ENCODE measurements at places on chromosomes 12 and 14.
A peak's percentile ranks its signal among the peaks of the same experiment; 100 is the strongest.

DNA sequence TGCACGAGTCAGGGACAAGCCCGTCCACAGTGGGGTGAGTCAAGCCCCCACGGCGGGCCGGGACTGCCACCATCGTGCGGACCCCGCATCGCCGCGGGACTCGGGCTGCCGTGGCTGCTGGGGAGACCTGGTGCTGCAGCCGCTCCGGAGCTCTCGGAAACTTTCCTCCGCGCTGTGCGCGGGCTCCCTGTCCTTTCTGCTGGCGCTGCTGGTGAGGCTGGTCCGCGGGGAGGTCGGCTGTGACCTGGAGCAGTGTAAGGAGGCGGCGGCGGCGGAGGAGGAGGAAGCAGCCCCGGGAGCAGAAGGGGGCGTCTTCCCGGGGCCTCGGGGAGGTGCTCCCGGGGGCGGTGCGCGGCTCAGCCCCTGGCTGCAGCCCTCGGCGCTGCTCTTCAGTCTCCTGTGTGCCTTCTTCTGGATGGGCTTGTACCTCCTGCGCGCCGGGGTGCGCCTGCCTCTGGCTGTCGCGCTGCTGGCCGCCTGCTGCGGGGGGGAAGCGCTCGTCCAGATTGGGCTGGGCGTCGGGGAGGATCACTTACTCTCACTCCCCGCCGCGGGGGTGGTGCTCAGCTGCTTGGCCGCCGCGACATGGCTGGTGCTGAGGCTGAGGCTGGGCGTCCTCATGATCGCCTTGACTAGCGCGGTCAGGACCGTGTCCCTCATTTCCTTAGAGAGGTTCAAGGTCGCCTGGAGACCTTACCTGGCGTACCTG lies 1.1 kb downstream of the PDE3A start:
- DNase-seq, result peak; percentile 56

DNA sequence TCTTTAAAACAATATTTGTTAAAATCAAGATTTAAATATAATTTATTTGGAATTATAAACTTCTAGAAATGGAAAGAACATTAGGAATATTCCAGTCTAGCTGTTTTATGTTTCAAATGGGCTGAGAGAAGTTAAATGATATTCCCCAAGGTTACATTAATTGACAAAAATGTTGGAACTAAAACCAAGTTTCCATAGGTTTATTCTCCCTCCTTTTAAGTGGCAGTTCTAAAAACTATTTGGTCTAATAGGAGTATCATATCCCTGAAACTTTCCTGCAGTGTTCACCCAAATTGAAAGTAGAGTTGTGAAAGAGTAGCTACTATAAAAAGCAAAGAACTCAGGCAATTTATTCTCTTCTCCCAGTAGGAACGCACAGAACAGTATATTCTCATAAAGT lies 1185.5 kb downstream of the LRFN5 start:
- DNase-seq, result no peak

DNA sequence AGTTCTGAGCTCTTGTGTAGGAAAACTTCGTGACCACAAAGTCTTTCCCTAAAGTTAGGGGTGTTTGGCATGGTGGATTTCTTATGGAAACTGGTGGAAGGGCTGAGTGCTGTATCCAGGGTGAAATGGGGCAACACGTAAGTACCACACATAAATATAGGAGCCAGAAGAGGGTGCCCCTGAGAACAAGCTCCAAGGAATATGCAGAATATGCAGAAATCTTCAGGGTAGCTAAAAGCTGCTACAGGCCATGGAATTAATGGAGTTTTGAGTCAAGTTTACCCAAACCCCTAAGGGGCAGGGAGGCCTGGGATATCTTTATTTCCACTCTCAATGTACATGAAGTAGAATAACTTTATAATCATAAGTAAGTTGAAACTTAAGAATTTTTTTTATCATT lies 44.0 kb downstream of the ZNF664 start:
- no peak for DNase-seq

DNA sequence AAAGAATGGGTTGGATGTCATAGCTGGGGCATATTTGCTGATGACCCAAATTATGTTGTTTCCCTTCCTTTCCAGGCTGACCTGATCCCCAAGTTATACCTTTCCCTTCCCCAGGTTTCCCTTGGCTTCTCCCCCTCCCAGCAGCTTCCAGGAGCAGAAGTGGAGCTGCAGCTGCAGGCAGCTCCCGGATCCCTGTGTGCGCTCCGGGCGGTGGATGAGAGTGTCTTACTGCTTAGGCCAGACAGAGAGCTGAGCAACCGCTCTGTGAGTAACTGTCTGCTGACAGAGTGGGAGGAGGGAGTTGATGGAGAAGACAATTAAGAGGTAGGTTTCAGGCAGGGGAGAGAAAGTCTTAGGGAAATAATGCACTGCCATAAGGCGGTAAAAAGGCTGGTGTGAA lies 25.0 kb downstream of the A2ML1 start:
- no peak for DNase-seq

GRCh38 chr14:79670811-79671210 lies 540.5 kb downstream of the DIO2 start:
- DNase-seq, result no peak

DNA sequence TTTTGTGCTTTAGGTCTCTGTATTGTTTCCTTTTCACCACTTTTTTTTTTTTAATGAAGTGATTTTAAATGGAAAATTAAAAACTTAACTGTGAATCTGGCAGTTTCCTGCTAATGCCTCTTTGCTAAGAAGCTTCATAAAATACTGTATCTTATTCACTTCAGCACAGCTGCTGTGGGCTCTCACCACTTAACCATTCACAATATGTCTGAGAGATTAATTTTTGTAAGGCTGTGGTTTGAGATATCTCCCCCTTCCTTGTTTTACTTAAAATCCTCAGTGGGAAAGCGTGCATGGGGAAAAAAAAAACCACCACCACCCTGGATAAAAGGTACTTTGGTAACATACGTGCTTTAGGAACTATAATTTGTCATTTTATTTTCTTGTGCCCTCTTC lies 115.9 kb downstream of the ETV6 start:
- DNase-seq, result no peak

GRCh38 chr12:32450768-32451167 lies 51.4 kb downstream of the FGD4 start:
- no peak for DNase-seq

GRCh38 chr14:101087614-101088394 lies 184.3 kb upstream of the RTL1 start:
- DNase-seq, result no peak

DNA sequence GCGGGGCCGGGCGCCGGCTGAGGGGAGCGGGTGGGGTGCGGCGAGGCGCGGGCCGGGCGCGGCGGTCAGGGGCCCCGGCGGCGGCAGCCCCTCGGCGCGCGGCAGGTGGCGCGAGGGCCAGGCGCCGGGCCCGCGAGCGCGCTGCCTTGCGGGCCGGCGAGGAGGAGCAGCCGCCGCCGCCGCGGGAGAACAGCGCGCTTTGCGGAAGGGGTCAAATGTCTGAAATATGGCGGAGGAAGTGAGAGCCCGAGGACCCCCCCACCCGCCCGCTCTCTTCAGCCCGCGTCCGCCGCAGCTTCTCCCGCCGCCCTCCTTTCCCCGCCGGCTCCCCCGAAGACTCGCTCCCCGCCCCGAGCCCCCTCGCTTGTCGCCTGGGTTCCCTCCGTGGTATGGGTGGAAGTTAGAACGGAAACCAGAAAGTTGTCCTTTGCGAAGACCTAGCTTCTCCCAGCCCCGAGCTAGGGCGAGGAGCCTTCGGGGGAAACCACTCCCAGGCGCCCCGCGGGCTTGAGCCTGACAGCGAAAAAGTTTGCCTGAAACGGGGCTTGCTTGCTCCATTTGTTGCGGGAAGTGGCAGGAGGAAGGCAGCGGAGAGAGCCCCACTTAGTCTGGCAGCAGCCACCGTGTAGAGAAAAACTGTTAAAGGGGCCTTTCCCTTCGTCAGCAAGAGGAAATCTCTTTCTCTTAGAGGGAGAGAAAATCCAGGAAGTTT lies 551 bp downstream of the RAP1B start:
- DNase-seq, result peak; percentile 47
